H9 (cell line): ENCODE measurements at places on chromosomes 1 and 21. TPM values are rescaled to one million over a fixed set of nuclear protein-coding genes. Genes with fewer than 3 reads are reported as not detected.
A peak's percentile ranks its signal among the peaks of the same experiment; 100 is the strongest.

DNA sequence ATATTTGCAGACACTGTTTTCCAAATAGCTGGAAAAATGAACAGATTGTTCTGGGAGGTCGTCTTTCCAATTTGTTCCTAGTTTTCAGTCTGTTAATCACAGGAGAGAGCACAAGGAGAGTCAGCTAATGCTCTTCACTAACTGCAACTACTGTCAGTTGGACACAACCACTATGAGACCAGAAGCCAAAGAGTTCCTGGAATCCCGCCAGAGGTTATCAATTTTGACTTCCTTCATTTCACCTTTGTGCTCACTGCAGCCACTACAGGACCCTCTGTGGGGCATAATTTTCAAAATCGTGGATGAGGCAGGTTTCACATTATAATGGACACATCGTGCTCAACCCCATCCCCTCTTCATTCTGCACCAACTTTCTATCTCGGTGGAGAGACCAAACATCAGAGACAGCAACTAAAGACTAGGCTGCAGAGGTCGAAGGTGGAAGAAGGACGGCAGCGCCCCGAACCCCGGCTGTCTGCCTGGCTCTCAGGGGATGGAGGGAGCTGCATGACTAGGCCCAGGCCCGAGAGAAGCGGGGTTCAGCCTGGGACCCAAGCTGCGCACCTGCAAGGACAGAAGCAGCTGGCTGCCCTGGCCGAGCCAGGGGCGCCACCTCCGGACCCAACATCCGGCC lies 602 bp downstream of the KIAA0319L start:
- H3K36me3 ChIP-seq, result peaks cover 43% of the 10 kb centered on the region
- H3K4me3 ChIP-seq, result peak overlapping the region; percentile 98
- H3K4me1 ChIP-seq, result peaks cover 6% of the 10 kb centered on the region; the same call in 1 of the 2 replicates

DNA sequence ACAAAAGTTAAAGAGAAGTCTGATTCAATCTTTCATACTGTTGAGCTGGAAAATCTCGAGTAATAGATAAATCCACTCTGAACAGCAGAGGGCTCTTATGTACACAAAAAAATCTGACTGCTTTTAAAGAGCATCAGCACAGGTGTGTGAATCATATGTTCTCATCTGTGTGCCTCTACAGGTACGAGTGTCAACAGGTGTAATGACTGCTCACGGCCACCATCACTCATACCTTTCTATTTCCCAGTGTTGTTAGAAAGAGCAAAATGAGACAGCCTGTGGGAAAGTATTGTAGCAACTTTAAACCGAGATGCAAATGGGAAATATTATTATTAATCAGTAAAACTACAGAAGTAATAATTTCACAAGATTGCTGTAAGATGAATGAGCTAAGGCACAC lies 49.0 kb upstream of the SCAF4 start:
- no peak for DNase-seq
- no peak overlapping the region for H3K27ac ChIP-seq
- H3K27me3 ChIP-seq, result no peaks in the 10 kb centered on the region
- H3K4me3 ChIP-seq, result no peak overlapping the region

DNA sequence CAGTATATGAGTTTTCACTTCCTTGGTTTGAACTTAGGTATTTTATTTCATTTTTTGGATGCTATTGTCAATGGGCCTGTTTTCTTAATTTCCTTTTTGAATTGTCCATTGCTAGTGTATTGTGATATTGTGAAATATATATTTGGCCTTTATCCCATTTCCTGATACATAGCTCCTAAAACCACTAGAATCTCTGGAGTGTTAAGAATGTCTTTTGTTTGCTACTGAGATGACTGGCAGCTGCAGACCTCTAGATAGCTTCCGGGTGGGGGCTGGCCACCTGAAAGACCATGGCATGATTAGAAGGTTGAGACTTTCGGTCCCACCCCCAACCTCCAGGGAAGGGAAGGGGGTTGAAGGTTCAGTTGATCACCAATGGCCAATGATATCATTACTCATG lies 245.4 kb downstream of the KCNJ6 start:
- DNase-seq, result no peak
- H3K36me3 ChIP-seq, result peaks cover 6% of the 10 kb centered on the region
- peaks cover 13% of the 10 kb centered on the region; the same call in 1 of the 2 replicates for H3K4me1 ChIP-seq

GRCh38 chr1:184802354-184803179 lies 47.9 kb upstream of the EDEM3 start:
- no peak for DNase-seq
- no peak overlapping the region for H3K27ac ChIP-seq
- no peaks in the 10 kb centered on the region for H3K4me1 ChIP-seq
- H3K27me3 ChIP-seq, result no peaks in the 10 kb centered on the region

DNA sequence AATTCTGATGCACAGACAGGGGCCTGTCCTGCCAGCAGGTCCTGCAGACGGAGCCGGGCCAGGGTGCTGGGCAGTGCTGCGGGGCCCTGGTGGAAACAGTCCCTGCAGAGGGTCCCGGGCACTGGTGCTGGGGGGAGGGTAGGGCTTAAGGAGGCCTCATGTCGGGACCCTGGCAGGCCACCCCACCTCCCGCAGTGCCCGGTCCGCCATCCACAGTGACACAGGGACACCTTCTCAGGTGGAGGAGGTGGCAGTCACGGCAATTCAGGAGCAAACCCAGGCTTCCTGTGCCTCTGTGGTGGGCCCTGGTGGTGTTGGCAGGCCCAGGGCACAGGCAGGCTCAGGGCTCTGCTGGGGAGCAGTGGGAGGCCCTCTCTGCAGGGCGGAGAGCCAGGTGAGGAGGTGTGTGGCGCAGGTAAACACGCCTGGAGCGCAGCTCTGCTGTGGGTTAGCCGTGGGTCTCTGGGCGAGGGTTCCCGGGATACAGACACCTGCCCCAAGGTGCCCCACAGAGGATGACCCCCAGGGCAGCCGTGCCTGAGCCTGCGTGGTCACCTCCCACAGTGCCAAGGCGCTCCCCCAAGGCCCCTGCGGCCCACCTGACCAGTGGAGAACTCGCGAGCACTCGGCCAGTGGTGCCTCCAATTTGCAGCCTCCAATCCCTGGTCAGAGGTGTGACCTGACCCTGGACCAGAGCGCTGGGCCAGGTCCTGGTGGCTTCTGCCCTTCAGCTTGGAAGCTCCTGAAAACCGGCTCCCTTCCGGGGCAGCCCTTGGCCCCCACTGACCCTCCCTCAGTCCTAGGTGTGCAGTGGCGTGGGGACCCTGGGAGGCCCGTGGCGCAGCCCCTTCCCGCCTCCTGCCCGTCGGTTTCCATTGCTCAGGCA lies 19.2 kb downstream of the COL18A1 start:
- no peaks in the 10 kb centered on the region for H3K27me3 ChIP-seq
- peaks cover 13% of the 10 kb centered on the region for H3K36me3 ChIP-seq

DNA sequence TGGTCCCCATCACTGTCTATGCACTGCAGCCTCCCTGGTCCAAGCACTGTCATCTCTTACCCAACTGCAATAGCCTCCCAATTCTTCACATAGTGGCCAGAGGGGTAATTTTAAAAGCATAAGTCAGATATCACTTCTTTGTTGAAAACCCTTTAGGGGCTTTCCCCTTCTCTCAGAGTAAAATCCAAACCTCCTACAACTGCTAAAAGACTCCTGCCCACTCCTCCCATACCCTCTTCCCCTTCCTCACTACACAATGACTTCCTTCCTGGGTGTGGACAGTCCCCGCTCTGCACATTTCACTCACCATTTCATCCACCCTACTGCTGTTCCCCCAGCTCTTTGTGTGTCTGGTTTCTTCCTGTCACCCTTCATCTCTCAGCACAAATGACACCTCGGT lies 8.3 kb downstream of the MCOLN2 start:
- DNase-seq, result no peak
- no peaks in the 10 kb centered on the region for H3K36me3 ChIP-seq
- no peak overlapping the region for H3K27ac ChIP-seq
- no peaks in the 10 kb centered on the region for H3K4me1 ChIP-seq
- no peaks in the 10 kb centered on the region for H3K27me3 ChIP-seq

DNA sequence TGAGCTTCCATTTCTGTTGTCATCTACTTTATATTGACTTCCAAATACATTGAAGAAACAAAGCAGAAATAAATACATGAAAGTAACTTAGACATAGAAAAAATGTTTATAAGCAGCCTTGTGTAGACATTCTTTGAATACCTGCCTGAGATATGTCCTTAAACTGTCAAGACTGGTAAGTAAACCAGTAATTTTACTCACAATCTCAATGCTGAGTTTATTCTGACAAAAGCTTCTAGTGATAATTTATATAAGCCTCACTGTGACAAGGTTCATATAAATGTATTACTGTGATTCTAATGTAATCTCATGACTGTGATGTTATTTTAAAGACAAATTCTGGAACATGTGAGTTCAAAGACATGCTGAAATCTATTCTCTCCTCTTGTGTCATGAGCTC lies 516.7 kb upstream of the B3GALT2 start:
- no peaks in the 10 kb centered on the region for H3K4me1 ChIP-seq
- H3K27ac ChIP-seq, result no peak overlapping the region
- no peaks in the 10 kb centered on the region for H3K27me3 ChIP-seq
- H3K4me3 ChIP-seq, result no peak overlapping the region
- no peak for DNase-seq
- H3K36me3 ChIP-seq, result no peaks in the 10 kb centered on the region

GRCh38 chr1:183831311-183831710 lies 26.4 kb downstream of the RGL1 start:
- H3K4me3 ChIP-seq, result no peak overlapping the region
- no peak for DNase-seq
- H3K27me3 ChIP-seq, result no peaks in the 10 kb centered on the region
- H3K36me3 ChIP-seq, result no peaks in the 10 kb centered on the region
- H3K27ac ChIP-seq, result no peak overlapping the region

GRCh38 chr1:117610036-117610435 lies 4.2 kb downstream of the TENT5C start:
- no peak overlapping the region; the same call in 2 of the 3 replicates for H3K4me3 ChIP-seq
- H3K27ac ChIP-seq, result no peak overlapping the region
- no peak for DNase-seq
- peaks cover 4% of the 10 kb centered on the region; the same call in 1 of the 2 replicates for H3K27me3 ChIP-seq
- H3K36me3 ChIP-seq, result no peaks in the 10 kb centered on the region

DNA sequence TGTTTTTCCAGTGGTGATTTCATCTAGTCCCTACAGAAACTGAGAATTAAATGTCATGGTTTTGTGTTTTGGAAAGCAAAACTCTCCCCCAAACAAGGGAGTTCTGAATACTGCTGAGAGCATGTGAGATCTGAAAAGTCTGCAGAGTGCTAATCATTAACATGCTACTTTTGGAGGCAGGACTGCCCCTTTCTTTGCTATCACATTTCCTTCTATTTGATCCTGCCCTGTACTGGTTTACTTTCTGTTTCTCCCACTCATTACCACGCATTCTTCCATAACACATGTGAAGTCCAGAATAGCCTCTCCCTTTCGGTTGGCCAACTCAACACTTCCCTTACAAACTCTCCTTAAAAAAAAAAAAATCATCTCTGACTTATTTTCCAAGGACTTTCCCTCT lies 63.6 kb downstream of the GADD45A start:
- H3K27me3 ChIP-seq, result no peaks in the 10 kb centered on the region
- H3K4me3 ChIP-seq, result no peak overlapping the region
- H3K36me3 ChIP-seq, result no peaks in the 10 kb centered on the region
- H3K4me1 ChIP-seq, result peaks cover 23% of the 10 kb centered on the region
- H3K27ac ChIP-seq, result peak overlapping the region; percentile 14

- H3K36me3 ChIP-seq, result no peaks in the 10 kb centered on the region
- H3K4me3 ChIP-seq, result peak within 1 kb of the TSS; percentile 88
- peak; percentile 76 for DNase-seq
- 0 out of 2 replicates have a peak, but pooled peaks cover 3% of the 10 kb centered on the region for H3K4me1 ChIP-seq
- peaks cover 49% of the 10 kb centered on the region for H3K27me3 ChIP-seq
Measured at GRCh38 chr1:112508278-112509004, at the start of gene WNT2B. WNT2B (plus strand) TSS chr1:112508965; CDS start chr1:112509263, 298 bp downstream.

DNA sequence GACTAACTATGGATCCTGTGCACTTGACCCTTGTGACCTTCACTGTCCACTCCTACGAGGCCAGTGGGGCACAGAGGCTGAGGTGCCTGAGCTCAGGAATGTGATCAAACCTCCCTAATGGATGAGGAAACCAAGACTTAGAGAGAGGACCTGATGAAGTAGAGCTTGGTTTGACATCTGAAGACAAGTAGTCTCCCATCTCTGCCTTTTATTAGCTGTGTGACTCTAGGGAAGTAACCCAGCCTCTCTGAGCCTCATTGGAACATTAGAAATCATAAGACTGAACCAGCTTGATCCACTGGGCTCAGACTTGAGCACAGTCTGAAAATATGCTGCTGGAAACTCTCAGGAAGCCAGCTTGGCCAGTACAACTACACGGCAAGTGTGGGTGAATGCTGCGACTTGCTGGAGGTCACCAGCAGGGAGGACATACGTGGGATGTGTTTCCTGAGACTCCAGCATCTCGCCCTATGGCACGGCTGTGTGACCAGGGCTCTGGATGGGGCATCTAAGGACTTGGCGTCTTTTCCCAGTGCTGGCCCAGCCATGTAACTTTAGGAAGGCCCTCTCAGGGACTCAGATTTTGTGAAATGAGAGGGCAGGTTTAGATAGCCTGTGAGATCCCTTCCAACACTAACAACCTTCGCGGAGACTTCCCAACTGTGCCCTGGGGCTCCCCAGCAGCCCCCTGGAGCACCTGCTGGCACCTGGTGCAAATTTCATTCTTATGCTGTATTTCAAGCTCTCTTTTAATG lies 10.5 kb downstream of the CDCP2 start:
- no peak overlapping the region for H3K4me3 ChIP-seq
- no peaks in the 10 kb centered on the region; the same call in 1 of the 2 replicates for H3K27me3 ChIP-seq
- DNase-seq, result no peak

- H3K4me3 ChIP-seq, result no peak overlapping the region
- H3K27me3 ChIP-seq, result no peaks in the 10 kb centered on the region
- no peak for DNase-seq
- no peaks in the 10 kb centered on the region for H3K4me1 ChIP-seq
- H3K36me3 ChIP-seq, result no peaks in the 10 kb centered on the region
Measured at GRCh38 chr1:208544053-208544452, 299.9 kb upstream of the PLXNA2 start.

DNA sequence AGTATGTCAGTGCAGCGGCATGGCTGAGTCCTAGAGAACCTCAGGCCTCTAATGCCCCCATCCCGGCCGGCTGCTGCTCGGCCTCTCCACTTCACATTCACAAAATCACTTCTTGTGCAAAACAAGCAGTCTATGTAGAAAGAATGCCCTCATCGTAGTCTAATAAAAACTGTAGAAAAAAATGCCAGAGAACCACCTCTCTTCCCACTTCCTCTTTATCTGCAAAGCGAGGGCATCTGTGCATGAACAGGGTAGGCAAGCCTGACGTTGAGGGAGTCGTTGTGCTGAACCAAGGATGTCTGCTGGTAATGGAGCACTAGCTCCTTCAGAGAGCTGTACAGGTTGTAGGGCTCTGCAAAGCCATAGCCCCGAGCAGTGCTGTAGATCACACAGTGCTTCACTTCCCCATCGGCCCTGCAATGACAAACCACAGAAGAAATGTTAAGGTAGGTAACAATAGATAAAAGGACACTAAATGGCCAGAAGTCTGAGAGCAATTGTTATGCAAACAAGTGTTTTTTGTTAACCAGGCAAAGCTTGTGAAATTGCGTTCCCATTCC lies 88.9 kb downstream of the PIK3R3 start:
- DNase-seq, result peak; percentile 67
- H3K4me3 ChIP-seq, result peak overlapping the region; percentile 46
- H3K27ac ChIP-seq, result no peak overlapping the region
- H3K36me3 ChIP-seq, result peaks cover 20% of the 10 kb centered on the region
- H3K27me3 ChIP-seq, result no peaks in the 10 kb centered on the region
- peaks cover 7% of the 10 kb centered on the region for H3K4me1 ChIP-seq

GRCh38 chr1:2241820-2242219 lies 13.7 kb downstream of the SKI start:
- no peaks in the 10 kb centered on the region; the same call in 1 of the 2 replicates for H3K4me1 ChIP-seq
- no peak overlapping the region for H3K27ac ChIP-seq
- DNase-seq, result no peak
- no peak overlapping the region; the same call in 2 of the 3 replicates for H3K4me3 ChIP-seq
- H3K36me3 ChIP-seq, result peaks cover 23% of the 10 kb centered on the region
- H3K27me3 ChIP-seq, result no peaks in the 10 kb centered on the region

The WDR77 gene
- 70.9 and 74.2 TPM in 2 replicates for total RNA-seq

The SPATA46 gene
- not detected in 2 replicates for total RNA-seq

The NT5C1A gene
- not detected in 2 replicates for total RNA-seq

The NTNG1 gene
- total RNA-seq, result 1.0 and 1.5 TPM in 2 replicates
